H1 (cell line): ENCODE measurements at places on chromosomes 16 and 17.

GRCh38 chr17:19372011-19372370 lies 6.3 kb upstream of the MAPK7 start:
- no peak for DNase-seq

- DNase-seq, result no peak
These were observed 8.5 kb upstream of the MED11 start for GRCh38 chr17:4722678-4723240.

DNA sequence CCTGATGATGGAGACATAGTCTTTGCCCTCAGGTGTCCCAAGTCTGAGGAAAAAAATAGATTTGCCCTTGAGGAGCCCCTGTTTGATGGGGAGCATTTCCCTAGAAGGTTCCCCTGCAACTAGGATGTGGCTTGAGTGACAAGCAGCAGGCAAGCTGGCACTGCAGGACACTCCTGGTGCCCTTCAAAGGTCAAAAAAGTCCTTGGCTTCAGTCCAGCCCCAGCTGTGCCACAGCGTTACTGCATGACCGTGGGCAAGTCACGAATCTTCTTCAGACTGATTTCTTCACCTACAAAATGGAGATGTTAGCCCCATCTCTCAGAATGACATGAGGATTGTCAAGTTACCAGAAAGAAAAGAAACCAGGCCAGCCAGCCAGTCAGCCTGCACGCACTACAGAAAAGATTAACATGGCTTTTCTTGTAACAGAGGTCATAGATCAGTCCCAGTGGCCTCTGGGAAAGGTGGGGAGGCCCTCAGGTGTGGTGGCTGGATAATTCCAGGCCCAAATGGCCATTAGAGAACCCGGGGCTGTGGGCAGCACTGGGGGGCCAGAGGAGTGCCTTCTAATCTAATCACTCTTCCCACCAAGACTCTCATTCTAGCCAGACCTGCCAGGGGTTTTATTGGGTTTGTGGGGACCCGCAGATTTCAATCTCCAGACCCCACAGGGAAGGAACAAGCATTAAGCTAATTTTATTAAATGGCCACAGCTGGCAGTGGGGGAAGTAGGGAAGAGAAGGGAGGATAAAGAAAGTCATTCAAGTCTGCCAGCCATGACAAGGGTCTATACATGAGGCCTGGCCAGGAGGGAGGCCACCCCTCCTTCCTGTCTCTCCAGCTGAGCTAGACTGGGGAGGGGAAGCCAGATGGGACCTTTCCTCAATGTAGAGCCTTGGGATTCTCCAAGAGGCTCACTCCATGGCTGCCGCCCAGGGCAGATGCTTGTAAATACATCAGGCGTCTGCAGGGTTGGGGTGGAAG lies 9.7 kb upstream of the KIF18B start:
- no peak for DNase-seq

- DNase-seq, result no peak
These were observed 5.8 kb downstream of the SEPHS2 start for GRCh38 chr16:30439720-30440348.

DNA sequence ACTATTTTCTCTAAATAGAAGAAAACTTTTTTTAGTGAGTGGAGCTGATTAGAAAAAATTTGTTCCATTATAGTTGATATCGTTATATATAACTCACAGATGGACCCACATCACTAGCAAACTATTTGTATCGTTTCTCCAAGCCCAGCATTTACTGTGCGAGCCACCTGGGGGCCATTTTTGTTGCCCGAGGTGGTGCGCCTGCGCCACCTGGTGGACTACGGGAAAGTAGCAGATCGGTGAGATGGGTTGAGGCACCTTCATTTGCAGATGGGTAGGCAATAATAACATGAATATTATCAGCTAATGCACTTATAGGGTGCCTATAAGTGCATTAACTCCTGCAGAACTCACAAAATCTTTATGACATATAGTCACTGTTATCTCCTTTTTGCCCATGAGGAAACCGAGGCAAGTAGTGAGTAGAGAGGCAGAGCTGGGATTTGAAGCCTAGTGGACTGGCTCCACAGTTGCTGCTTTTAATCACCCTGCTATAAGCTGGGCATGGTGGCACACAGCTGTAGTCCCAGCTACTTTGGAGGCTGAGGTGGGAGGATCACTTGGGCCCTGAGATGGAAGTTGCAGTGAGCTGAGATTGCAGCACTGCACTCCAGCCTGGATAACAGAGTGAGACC lies 23.2 kb upstream of the NTN1 start:
- DNase-seq, result no peak

DNA sequence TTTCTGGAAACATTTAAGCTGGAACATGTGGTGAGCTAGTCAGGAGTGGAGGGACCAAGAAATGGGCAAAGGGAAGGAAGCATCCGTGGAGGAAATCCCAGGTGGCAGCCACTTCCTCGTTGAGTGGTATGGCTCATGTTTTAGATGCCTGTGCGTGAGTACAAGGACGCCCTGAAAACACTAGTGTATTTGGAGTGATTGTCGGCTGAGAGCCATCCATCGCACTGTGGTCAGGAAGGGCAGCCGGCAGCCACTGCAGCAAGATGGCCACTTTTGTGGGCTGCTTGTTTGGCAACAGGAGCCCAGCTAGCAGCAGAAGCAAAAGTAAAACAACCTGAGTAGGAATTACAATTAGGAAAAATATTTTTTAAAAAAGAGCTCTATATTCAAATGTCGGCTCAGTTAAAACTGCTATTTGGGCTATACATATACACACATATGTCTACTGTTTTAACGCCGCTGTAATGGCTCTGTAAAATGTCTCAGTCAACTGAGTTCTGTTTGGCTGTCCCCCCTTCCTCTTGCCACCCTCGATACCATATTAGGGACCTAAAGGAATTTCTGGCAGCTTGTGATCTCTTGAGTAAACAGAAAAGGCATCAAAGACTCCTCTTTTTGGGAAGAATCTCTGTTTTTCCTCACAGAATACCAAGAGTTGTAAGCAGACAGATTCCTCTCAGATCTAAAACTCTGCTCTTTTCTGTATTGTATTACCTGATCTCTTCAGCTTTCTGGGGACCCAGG lies 39.2 kb downstream of the BRD7 start:
- no peak for DNase-seq

DNA sequence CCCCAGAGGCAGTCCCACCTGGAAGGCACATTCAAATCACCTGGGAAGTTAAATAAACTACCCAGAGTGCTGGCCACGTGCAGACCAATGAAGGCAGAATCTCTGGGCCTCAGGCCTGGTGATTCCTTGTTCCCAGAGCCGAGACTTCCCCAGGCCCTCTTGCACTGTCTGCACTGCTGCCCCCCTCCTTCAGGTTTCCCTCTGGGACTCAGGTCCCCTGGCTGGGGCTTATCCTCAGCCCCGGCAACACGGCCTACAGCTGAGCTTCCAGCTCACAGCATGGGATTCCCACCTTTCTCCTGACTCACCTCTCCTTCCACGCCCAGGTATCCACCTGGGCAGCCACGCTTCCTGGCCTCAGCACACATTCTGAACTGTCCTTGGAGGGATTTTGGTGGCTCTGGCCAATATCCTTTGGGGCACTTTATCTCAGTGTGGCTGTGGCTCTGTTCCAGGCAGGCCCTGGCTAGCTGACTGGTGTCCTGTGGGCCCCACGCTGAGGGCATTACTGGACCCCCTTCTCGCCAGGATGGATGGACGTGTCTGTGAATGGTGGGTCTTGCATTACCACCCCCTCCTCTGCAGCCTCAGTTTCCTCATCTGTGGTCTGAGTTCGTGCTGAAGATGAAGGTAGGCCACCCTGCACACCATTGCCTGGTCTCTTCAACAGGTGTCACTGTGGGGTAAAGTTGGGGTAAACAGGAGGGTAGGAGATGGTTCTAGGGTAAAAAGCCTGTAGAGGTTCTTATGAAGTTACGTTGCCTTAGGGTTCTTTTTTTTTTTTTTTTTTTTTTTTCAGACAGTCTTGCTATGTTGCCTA lies 165.7 kb downstream of the IRF8 start:
- no peak for DNase-seq

GRCh38 chr16:49649013-49649765 lies 206.7 kb downstream of the ZNF423 start:
- no peak for DNase-seq

GRCh38 chr17:57294629-57295501 lies 38.5 kb downstream of the MSI2 start:
- DNase-seq, result no peak
